ENCODE measurements at places on chromosomes 1 and 21.

DNA sequence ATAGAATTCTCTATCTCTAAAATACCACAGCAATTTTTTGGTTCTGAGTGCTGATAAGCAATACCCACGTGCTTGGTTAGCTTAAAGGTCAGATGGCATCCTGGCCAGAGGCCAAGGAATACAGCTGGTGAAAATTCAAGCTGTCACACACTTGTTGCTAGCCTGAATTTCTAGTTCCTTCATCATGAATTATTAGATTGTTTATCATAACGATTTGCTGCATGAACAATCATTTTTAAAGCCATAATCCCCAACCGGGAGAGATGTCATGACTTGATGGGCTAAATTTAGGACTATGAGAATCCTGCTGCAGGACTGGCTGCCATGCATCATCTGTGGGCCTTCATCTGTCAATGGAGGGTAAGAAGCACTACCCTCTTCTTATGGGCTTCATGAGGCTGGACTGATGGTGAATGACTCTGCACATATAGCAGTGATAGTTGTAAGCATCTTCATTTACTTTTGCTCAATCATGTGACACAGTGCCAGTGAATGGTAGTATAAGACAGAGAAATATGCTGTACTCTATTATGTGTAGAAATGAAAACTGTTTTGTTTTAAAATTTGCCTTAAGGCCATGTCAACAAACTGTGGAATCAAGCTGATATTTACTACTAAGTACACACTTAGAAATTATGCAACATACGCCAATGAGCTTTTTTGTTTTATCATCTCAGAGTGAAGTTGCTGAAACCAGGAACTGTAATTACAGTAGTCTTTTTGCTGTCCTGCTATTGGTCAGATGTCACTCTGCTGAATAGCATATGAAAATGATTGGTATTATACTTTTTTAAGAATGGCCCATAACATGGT is 80.5 kb upstream of the RALGPS2 start:
- no peak for DNase-seq

GRCh38 chr1:234770924-234771540 is 161.1 kb upstream of the IRF2BP2 start:
- no peak for DNase-seq

DNA sequence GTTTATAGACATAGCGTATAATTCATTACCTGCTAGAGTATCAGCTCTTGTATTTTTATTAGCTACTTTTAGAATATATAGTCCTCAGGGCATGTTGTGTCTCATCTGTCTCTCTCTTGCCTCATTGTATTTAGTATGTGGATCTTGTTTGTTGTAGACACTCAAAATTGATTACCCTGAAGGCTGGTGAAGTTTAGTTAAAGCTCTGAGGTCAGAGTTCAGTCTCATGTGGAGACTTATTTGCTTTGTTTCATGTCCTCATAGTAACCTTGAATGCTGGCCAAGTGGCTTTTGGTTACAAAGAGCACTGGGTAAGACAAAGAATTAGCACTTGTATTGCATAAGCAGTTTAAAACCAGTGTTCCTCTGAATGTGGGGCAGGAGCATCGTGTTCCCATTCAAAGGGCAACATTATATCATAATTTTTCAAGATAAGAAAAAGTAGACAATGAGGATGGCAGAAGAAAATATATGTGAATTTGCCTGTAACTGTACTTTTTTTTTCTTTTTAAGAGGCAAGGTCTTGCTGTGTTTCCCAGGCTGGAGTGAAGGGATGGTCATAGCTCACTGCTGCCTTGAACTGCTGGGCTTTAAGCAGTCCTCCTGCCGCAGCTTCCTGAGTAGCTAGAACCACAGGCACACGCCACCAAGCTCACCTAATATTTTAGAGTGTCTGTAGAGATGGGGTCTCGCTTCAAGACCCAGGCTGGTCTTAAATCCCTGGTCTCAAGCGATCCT is 17.4 kb downstream of the CNST start:
- no peak for DNase-seq

DNA sequence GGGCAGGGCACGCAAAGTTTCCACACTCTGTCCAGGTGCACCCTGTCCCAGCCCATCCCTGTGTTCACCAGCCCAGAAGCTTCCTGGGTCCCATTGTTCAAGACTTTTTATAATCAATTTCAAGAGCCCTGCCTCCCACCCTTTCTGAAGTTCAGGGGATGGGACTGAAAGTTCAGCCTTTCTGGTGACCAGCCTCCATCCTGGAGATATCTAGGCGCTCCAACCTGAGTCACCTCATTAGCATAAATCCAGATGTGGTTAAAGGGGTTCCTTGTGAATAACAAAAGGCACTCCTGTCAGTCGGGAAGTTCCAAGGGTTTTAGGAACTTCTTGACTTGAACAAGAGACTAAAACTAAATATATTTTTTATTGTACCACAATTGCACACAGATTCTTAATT is 48.4 kb upstream of the RAP1A start:
- DNase-seq, result no peak

DNA sequence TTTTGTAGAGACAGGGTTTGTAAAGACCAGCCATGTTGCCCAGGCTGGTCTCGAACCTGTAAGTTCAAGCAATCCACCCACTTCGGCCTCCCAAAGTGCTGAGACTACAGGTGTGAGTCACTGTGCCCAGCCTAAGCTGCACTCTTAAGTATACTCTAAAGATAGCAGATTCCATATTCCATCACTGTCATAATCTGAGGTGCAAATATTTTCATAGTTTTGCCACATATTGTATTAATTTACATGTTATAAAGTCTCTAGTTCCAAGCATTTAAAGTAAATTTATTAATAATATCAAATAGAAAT is 121.3 kb downstream of the HFM1 start:
- DNase-seq, result no peak

DNA sequence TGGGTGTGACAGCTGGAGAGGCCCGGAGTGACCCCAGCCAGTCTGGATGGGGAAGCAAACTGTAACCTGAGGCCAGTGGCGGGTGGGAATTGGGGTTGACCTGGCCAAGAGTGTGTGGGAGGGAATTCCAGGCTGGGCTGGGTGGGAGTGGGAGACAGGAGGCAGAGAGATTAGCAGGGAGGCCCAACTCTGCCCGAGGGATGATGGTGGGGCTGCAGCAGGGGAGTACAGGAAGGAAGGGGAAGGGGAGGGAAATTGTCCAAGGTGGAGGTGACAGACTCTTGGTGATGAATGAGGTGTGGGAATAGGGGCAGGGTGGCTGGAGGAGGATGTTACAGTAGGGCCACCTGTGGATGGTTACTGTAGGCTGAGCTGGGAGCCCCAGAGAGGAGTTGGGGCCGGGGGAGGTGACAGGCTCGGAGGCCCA is 40.4 kb downstream of the HUNK start:
- no peak for DNase-seq

DNA sequence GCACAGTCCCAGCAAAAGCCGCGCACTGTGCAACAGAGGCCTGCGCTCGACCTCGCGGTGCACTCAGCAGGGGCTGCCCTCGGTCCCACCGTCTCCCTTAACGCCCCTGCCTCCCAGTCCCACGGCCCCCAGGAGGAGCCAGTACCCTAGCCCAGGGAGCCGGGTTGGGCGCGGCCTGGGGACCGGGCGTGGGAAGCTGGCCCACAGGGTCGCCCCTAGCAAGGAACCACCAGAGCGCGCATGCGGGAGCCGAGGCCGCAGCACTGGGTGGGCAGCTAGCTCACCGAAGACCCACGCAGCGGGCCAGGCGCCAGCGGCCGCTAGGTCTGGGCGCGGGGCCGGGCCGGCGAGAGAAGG is 21.6 kb upstream of the ZNF678 start:
- no peak for DNase-seq

DNA sequence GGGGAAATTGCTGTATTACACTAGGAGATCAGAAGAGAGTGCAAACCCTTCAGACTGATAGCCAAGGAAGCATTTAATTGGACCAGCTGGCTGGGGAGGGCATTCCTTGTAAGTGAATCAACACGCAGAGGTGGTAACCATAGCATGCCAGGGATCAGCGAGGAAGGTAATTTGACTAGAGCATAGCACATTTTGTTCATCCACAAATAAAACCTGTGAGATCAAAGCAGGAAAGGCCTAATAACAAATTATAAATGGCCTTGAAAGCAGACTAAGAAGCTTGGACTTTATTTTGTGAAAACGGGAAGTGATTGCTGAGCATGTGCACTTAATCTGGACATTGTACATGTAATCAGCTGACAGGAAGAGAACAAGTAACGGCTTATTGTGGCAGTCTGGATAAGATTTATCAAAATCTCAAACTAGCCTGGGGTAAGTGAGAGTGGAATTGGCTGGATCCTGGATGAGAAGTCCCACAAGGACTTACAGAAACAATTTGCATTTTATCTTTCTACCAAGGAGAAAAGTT is 11.7 kb upstream of the CD55 start:
- DNase-seq, result no peak

DNA sequence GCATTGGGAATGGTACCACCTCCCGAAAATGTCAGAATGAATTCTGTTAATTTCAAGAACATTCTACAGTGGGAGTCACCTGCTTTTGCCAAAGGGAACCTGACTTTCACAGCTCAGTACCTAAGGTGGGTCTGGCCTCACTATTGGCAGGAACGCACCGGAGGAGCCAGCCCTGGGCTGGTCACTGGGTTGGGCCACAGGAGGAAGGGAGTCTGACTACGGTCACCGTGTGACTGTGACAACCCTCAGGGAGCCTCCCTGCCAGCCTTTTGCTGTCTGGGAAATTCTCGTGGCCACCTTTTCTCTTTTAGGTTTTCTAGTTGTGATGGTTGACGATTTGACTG is 2.2 kb downstream of the IL10RB start:
- DNase-seq, result no peak

- no peak for DNase-seq
Observed at GRCh38 chr1:235702412-235702811, 52.8 kb upstream of the GNG4 start.

DNA sequence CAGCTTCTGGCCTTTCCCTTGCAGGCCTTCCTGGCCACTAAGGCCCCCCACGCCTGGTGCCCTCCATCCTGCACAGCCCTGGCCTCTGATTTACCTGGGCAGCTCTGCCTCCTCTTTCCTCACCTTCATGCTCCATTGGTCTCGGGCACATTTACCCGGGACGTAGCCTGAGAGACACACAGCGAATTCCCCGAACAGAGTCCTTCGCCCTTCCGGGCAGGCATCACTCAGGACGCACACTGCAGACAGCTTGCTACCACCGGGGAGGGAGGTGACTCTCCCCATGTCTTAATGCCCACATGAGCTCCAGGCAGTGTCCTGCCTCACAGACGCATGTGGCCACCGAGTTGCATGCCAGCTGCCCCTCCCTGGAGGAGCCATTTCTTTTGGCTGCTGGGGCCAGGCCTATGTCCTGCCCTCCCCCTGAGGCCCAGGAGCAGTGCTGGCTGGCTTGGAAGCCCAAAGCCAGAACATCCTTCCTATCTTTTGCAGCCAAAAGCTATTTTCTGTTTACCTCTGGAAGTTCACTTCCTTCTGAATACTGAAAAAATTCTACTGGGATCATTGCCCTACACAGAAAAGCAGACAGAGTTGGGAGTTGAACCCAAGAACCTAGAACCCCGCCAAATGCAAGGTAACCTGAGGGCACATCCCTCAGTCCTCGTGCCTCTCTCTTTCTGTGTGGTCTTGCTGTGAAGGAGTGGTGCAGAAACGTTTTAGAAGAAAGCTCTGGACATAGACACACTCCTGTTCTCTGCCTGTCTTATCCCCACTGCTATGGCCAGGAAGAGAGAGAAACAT is 209.5 kb downstream of the TOMM20 start:
- DNase-seq, result no peak

DNA sequence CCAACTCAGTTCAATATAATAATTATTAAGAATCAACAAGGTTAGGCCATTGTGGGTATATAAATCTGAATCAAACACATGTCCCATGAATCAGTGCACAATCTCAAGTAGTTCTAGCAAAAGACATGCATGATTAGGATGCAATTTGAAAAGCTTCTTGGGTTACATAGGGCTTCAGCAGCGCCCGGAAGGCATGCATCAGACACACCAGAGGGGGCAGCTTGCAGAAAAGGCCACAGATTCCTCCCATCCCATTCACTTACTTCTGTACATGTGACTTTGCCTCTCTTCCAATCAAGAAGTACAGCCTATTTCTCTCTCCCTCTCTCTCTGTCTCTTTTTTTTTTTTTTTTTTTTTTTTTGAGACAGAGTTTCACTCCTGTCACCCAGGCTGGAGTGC is 91.8 kb downstream of the KCNN3 start:
- DNase-seq, result no peak

GRCh38 chr1:88983791-88984559 is 8.5 kb downstream of the KYAT3 start:
- peak; percentile 81 for DNase-seq

GRCh38 chr1:51433269-51433971 is 85.6 kb downstream of the EPS15 start:
- peak; percentile 47 for DNase-seq

DNA sequence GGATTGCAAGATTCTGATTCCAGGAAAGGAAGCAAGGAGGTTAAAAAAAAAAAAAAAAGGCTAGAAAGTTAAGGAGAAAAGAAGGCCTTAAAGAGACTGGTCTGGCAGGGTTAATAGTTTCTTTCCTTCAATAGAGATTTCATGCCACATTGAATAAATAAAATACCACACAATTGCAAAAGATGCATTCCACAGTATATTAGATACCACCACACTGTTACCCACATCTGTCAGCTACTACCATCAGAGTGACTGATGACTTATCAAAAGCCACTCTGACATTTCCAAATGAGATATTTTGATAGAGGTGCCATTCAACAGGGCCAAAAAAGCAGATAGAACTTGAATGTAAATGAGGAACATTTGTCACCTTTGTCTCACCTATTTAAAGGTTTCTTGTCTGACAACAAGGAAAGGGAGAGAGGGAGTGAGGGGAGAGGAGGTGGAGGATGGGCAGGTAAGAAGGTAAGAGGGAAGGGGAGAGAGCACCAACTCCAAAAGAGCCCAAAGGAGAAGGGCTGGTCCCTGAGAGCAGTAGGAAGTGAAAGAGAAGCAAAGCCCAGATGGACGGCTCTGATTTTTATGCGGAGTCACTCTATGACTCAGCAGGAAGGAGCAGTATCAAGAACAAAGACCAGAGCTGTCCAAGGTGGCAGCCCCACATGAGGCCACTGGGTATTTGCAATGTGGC is 38.3 kb downstream of the LRRN2 start:
- DNase-seq, result no peak

- DNase-seq, result no peak
Observed at GRCh38 chr1:165070675-165071074, 285.8 kb downstream of the LMX1A start.

DNA sequence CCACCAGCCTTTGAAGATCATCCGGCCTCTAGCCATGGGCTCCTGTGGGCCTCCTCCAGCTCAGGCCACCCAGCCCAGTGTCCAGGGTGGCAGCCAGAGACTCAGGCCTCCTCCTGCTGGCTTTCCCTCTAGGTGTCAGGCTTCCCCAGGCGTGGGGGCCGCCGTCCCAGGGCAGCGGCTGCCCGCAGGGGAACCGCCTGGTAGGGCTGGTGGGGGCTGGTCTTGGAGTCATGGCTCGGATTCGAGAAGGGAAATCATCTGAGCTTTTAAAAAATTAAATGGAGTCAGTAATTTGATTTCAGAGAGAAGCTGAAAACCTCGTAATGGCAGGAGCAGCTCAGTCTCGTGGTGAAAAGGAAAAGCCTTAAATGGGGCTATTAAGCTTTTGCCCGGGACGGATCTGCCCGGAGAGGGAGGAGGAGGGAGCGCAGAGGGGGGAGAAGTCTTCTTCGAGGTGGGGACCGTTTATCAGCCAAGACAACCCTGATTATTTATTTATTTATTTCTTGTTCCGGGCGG is 66.4 kb upstream of the TARDBP start:
- no peak for DNase-seq

Data from CD4-positive, alpha-beta T cell treated with Interleukin-21 for 1 hour (primary cell).